ENCODE measurements at places on chromosomes 12 and 14.

- no peak for DNase-seq
Observed at GRCh38 chr12:97716356-97716755, 253.8 kb downstream of the RMST start.

- DNase-seq, result no peak
Observed at GRCh38 chr14:22646570-22647254, 2.6 kb upstream of the OR6J1 start.

DNA sequence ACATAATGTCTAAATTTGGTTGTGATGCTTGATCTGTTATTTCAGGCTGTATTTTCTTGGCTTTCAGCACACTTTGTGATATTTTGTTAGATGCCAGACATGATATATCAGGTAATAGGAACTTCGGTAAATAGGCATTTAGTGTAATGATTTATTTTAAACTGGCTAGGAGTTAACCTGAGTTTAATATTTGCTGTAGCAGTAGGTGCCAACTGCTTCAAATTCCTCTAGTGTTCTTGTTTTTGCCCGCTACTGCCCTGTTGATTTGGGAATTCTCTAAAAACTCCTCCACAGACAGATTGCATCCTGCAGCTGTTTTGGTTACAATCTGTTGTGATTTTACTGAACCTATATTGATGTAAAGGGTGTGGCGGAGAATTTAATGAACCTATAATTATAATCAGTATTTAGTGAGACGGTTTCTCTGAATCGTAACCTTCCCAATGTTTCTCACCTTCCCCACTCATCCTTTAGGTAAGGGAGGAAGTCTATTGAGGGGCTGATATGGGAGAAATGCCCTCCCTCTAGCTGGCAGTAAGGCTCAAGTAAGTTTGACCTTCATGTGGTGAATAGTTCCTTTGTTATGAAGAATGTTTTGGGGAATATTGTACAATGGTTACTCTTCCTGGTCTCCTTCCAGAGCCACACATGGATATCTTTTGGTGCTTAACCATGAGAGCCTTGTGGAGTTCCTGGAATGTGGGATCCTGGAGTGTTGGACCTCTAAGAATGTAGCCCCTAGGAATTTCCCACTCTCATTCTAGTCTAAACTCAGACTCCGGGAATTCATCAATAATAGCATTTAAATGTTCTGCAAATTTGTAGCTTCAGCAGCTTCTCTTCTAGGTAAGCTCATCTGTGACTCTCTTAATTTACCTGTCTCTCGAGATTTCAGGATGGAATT lies 634.1 kb downstream of the FSCB start:
- no peak for DNase-seq

DNA sequence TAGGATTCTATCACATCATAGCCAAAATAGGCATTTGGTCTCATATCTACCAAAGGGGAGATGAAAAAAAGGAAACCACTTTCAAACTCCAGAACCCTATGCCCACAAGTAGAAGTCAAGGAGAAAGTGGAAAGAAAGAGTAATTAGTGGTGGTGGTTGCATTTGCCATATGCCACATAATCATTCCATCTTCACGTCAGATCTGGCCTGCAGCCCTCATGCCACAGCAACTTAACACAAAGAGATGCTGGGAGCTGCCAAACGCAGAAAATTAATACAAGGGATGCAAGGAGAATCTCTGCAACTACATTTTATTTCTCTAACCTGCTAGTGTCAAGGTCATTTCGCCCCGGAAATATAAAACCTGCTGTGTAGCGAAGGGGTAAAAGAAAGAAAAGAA lies 148.6 kb upstream of the FOXN3 start:
- DNase-seq, result no peak

All from stimulated activated CD8-positive, alpha-beta memory T cell treated with anti-CD3 and anti-CD28 coated beads, Interleukin-4, amount 100 ng/mL, for 1 hour (primary cell).